ENCODE measurements at places on chromosomes 6 and 20. TPM values are rescaled to one million over a fixed set of nuclear protein-coding genes. Genes with fewer than 3 reads are reported as not detected.

The FAM209B gene
- 1.2 TPM for total RNA-seq

DNA sequence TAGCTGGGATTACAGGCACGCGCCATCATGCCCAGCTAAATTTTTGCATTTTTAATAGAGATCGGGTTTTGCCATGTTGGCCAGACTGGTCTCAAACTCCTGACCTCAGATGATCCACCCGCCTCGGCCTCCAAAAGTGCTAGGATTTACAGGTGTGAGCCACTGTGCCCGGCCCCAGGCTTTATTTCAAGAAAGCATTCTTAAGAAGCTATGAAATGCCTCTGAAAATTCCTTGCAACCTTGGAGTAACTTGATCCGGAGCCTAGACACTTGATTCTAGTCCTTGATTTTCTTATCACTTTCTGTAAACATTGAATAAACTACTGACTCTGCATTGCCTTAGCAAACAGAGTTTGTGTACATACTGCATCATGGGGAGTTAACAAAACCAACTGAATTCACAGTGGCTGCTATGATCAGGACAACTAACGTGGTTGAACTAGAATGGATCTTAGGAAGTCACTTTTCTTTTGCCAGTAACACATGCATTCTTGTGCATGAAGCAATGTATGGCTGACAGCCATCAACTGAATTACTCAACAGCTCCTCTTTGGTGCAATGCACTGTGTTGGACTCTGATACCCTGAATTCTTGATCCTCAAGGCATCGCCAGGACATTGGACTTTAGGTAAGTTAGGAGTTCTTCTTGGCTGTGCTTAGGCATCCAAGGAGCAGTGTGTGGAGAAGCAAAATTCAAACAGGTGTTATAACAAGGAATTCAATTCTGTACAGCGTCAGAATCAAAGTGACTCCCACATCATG lies 102.8 kb upstream of the TMEM170B start:
- DNase-seq, result no peak

GRCh38 chr6:148044921-148045320 lies 297.7 kb upstream of the SASH1 start:
- DNase-seq, result no peak

The ADGRB3 gene
- not detected for total RNA-seq

GRCh38 chr20:2798814-2799213 lies 1.6 kb downstream of the CPXM1 start:
- DNase-seq, result no peak

- no peak for DNase-seq
Measured at GRCh38 chr6:64817525-64817924, 889.5 kb downstream of the EYS start.

DNA sequence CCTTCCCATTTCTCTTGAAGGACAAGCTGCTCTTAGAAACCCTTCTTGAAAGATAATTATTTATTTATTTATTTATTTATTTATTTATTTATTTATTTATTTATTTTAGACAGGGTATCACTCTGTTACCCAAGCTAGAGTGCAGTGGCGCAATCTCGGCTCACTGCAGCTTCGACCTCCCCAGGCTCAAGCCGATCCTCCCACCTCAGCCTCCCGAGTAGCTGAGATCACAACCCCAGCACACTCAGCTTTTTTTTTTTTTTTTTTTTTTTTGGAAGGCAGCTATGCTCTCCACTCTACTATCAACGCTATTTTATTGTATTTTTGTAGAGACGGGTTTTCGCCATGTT lies 1.2 kb upstream of the HEBP2 start:
- DNase-seq, result no peak

The SPATA2 gene
- 16.0 TPM for total RNA-seq

GRCh38 chr20:59145924-59146779 lies 17.5 kb upstream of the ZNF831 start:
- no peak for DNase-seq

DNA sequence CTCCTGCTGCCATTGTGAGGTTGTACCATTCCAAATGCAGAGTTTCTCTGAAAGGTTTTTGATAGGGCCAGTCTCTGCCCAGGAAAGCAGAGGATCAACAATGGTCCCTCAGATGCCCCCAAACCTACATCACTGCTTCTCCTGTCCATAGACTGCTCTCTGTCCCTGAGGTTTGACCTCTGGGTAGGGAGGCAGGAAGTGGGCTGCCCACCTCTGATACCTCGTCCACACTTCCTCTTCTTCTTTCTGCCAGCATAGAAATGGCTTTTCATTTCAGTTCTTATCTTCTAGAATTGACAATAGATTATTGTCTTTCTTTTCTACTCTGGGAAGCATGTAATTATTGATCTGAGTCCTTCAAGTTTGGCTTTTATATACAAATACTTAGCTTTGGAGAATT lies 170.6 kb downstream of the TRMT11 start:
- DNase-seq, result no peak

GRCh38 chr6:157717340-157717748 lies 105.7 kb upstream of the SNX9 start:
- DNase-seq, result no peak

The SLC26A8 gene
- not detected for total RNA-seq

- no peak for DNase-seq
Measured at GRCh38 chr6:153130515-153131036, 506 bp downstream of the RGS17 start.

The SLC22A1 gene
- total RNA-seq, result 0.49 TPM

The PTPRA gene
- 51.6 TPM for total RNA-seq

The PAX1 gene
- total RNA-seq, result not detected

DNA sequence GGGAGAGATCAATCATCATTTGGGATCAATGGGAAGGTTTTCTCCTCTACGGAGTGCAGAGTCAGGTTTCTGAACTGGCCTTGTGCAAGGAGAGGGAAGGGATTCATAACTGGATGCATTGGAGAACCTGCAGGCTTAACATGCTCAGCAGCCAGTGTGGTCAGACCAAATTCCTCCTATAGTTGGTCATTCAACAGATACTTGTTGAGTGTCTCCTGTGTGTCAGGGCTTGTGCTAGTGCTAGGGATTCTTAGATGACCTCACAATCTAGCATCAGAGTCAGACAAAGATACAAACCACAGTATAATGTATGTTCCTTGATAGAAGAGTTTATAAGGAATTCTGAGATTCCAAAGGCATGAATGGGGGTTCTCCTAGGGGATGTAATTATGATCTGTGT lies 23.9 kb downstream of the RALY start:
- DNase-seq, result no peak

DNA sequence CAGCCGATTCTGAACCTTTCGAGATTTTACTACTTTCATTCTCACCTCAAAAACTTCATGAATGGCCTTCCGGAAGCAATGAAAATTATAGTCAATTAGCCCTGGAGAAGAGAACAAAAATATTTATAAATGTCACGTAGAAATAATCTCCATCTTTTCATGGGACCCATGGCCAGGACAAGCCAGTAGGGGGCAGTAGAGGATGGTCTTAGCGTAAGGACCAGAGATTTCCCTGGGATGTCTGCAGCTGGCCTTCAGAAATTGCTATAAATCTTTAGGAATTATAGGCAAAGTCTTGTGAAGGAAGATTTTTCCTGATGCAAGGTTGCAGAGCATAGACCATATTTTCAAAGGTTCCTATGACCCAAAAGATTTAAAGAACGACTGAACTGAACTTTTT lies 15.6 kb upstream of the UBE2J1 start:
- no peak for DNase-seq

DNA sequence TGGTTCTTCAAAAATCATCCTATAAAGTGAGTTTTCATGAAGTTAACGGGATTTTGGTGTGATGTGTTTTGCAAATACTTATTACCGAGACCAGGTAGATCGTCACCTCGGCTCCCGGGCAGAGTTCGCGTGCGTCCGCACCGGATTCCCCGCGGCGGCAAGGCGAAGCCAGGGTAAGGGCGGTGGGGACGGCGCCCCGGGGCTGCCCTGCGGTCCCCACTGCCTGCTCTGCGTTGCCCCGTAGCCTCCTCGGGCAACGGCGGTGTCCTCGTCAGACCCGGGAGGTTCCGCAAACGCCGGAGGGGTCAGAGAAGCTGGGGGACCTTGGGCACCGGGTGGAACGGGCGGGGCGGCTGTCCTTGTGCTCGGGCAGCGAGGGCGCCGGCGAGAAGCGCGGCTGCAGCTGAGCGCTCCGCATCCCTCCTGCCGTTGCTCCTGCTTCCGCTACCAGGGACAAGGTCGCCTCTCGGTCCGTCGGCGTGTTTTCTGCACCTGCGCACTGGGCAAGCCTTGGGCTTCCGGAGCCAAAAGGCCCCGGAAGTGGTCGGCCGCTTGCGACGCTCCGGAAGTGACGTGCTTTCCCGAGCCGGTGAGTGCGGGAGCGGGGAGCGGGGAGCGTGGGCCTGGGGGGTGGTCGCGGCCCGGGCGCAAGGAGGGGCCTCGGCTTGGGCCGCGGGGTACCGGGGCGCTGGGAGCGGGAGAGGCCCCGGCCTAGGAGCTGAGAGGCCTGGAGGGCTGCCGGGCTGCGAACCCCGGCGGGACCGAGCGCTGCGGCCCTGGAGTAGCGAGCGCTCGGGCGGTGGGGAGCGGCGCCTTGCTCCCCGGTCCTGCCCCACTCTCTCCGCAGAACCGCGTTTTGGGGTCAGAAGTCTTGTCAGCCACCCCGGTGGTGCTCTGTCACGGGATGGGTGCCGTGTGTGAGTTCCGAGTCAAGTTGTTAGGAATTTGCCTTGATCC lies at the start of gene MTG2:
Gene MTG2 (plus strand): TSS at position 560 of the 957 bp plus-strand sequence. CDS start 10,393 bp downstream, outside the sequence.
- peak; percentile 91 for DNase-seq

DNA sequence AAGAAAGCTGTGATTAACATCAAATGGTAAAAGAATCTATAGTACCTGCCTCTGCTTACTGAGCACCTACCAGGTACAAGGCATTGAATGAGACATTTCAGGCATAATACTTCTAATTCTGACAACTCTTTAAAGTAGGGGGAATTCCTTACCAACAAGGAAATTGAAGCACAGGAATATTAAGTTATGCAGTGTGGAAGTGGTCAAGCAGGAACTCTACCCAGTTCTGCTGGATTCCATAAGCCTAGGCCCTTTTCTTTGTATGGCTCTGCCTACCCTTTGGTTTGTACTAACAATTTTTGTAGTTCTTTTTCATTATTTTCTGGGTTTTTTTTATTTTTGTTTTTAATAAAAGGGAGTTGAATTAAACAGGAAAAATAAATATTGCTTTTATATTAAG lies 114.5 kb downstream of the MAP3K5 start:
- no peak for DNase-seq

DNA sequence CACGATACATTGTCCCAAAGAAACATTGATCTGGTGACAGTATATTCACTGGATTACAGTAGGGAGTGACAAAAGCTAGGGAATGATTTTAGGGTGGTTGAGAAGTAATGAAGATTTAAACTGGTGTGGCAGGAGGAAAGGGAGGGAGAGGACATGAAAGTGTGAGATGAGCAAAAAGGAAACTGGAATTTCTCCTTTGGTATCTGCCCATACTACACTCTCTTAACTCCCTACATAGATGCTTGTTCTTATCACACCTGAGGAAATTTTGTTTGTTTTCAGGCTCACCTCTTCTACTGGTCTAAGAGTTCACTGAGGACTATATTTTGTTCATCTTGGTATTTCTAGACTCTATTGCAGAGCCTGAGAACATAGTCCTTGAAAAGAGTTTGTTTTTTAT lies 44.9 kb upstream of the CEP162 start:
- DNase-seq, result no peak

DNA sequence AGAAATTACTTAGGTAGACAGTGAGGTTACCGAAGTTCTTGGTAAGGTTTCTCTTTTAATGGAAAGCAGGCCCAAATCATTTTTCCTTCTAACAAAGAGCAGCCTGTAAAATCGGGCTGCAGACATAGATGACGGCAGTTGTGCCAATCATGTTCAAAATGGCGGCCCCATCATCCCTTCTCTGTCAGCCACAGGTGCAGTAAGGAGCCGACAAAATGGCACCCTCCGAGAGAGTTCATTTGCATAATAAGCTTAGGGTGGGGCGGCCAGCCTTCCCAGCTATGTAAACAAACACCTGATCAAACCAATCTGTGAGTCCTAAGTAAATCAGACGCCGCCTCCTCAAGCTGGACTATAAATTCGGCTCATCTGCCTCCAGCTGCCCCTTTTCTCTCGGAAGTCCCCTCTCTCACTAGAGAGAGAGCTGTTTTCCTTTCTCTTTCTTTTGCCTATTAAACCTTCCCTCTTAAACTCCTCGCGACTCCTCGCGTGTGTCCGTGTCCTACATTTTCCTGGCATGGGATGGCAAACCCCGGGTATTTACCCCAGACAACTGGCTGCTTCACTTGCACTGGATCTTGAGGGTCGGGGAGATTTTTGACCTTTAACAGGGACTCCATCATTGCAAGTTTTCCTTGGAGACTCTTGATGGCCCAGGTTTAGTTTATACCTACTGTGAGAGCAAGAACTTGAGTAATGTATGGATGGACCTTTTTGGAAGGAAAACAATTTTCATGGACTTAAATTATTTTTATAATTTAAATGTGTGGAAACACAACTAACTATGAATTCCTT lies 8.9 kb upstream of the DDR1 start:
- DNase-seq, result no peak

GRCh38 chr20:48866936-48867335 lies 39.1 kb upstream of the PREX1 start:
- no peak for DNase-seq

GRCh38 chr6:134178161-134179044 lies 126.0 kb upstream of the SLC2A12 start:
- peak; percentile 84 for DNase-seq

The PNPLA1 gene
- not detected for total RNA-seq

DNA sequence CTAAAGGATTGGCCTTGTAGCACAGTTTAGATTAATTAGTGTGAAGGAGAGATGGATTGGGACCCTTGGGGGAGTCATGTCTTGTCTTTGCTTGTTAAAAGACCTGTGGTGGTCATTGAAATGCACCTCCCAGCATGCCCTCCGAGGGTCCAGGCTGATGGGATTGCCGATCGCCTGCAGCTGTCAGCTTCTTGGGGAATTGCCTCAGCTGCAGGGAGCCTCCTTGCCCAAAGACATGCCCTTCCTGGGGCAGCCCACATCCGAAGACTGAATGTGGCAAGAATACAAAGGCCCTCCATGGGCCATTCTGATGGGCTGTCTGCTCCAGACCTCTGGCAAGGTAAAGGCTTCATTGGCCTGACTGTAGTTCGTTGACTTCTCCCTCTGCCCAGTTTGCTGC lies 150.7 kb downstream of the FARS2 start:
- no peak for DNase-seq

DNA sequence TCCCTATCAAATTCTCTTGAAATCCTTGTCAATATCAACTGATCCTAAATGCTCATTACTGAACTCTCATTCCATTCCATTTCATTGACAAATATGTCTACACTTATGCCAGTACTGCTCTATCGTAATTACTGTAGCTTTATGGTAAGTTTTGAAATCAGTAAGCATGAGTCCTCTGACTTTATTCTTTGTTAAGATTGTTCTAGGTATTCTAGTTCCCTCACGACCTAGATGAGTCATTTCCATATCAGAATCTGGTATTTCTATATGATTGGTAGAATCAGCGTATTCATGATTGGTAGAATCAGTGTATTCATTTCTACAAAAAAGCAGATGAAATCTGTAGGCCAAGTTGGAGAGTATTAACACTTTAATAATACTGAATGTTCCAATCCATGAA lies 318.6 kb upstream of the RUNX2 start:
- no peak for DNase-seq

The NFKBIE gene
- 34.3 TPM for total RNA-seq

Data from CD8-positive, alpha-beta memory T cell (primary cell).